ENCODE measurements at places on chromosomes 12 and 14.

GRCh38 chr12:12221560-12221959 lies 45.3 kb downstream of the LRP6 start:
- H3K27me3 ChIP-seq = peaks cover 39% of the 10 kb centered on the region
- no peak for DNase-seq
- H3K27ac ChIP-seq = no peak overlapping the region
- H3K4me3 ChIP-seq = no peak overlapping the region
- H3K4me1 ChIP-seq = peaks cover 4% of the 10 kb centered on the region

GRCh38 chr12:117818400-117818799 lies 150.4 kb downstream of the KSR2 start:
- no peak overlapping the region for H3K4me3 ChIP-seq
- no peak overlapping the region for H3K27ac ChIP-seq
- H3K36me3 ChIP-seq = no peaks in the 10 kb centered on the region
- H3K4me1 ChIP-seq = no peaks in the 10 kb centered on the region
- no peak for DNase-seq

DNA sequence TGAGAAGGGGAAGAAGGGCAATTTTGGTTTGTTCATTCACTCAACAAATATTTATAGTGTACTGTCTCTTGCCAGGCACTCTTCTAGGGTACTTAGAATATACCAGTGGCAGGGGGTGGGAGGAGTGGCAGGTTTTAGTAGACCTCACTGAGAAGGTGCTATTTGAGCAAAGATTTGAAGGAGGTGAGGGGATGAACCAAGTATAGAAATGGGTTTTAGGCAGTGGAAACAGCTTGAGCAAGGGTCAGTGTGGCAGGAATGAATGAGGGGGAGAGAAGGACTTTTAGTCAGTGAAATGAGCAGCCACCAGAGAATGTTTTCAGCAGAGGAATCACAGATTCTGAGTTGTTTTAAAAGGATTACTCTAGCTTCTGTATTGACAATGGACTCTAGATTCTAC lies 2.3 kb downstream of the PRIM1 start:
- H3K27ac ChIP-seq = peak overlapping the region; percentile 84
- H3K27me3 ChIP-seq = no peaks in the 10 kb centered on the region
- H3K4me3 ChIP-seq = peak overlapping the region; percentile 80
- H3K4me1 ChIP-seq = peaks cover 33% of the 10 kb centered on the region
- peaks cover 44% of the 10 kb centered on the region for H3K36me3 ChIP-seq

DNA sequence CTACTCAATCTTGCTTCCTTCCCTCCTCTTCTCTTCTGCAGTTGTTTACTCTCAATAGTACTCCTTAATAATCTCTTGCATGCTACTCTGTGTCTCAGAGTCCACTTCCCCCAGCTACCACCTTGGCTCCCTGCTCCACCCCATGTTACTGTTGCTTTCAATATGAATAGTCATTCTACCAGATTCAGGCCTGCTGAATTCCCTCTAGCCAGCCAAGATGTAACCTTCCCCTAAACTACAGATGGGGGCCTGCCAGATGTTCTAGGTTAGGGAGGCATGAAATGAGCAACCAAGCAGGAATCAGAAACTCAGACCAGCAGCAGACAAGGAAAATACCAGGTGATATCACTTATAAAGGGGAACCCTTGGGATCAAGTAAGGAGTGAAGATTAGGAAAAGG lies 392.1 kb upstream of the DDHD1 start:
- DNase-seq = no peak
- H3K36me3 ChIP-seq = no peaks in the 10 kb centered on the region

DNA sequence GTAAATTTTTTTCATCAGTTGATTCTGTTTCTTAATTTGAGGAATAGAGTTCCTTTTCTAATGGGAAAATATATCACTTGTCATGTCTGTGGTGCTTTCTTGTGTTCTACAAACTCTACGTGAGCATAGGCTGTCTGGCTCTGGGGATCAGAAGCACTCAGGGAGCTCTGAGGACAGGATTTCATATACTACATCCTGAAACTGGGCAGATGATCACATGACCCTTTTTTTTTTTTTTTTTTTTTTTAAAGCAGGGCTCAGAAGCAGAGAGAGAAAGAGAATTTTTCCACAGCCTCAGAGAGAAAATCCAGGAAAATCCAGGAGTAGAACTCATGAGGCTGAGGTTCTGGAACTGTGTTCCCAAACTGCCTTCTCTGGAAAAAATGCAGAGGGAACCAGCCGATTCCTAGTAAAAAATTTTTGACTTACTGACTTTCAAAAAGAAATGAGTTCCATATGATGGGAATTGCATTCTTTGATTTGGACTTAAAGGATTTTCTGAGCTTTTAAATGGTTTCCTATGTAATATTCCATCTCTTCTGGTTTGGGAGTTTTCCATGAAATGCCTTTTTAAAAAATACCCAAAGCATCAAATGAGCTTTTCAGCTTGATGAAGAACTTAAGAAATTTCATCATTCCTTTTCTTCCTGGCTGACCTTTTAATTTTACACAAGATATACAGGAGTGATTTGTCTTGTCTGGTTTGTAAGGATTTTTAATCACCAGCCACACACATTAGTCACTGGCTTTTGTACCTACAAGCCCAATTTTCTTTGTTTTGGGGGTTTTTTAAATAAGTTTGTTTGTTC lies 183.1 kb upstream of the HIF1A start:
- no peak overlapping the region for H3K4me3 ChIP-seq
- DNase-seq = no peak
- H3K36me3 ChIP-seq = peaks cover 72% of the 10 kb centered on the region
- no peaks in the 10 kb centered on the region for H3K27me3 ChIP-seq

DNA sequence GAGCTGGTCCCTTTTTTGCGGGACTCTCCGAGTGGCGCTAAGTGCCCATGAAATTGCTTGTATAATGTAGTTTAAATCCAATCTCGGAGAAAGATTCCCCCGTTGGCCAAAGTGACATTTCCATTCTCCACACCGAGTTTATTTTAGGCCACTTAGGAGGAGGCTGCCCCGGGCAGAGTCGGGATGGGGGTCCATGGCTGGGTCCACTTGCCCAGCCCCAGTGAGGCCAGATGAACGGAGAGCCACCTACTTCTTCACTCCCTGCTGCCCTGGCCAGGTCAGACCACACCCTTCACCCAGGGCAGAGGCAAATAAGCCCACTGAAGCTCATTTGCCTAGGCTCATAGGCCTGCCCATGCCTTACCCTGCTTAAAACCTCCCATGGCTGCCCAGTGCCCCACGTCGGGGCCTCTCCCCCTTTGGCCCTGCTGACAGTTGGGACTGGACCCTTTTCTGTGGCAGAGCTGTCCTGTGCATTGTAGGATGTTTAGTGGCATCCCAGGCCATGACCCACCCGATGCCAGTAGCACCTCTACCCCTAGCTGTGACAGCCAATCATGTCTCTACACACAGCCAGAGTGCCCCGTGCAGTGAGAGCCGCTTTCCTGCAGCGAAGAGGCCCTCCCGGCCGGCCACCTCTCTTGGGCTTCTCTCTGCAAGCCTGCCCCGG lies 51.3 kb downstream of the FAM222A start:
- H3K27me3 ChIP-seq = no peaks in the 10 kb centered on the region
- no peak overlapping the region for H3K4me3 ChIP-seq
- no peak overlapping the region for H3K27ac ChIP-seq
- DNase-seq = no peak
- no peaks in the 10 kb centered on the region for H3K36me3 ChIP-seq
- H3K4me1 ChIP-seq = no peaks in the 10 kb centered on the region

DNA sequence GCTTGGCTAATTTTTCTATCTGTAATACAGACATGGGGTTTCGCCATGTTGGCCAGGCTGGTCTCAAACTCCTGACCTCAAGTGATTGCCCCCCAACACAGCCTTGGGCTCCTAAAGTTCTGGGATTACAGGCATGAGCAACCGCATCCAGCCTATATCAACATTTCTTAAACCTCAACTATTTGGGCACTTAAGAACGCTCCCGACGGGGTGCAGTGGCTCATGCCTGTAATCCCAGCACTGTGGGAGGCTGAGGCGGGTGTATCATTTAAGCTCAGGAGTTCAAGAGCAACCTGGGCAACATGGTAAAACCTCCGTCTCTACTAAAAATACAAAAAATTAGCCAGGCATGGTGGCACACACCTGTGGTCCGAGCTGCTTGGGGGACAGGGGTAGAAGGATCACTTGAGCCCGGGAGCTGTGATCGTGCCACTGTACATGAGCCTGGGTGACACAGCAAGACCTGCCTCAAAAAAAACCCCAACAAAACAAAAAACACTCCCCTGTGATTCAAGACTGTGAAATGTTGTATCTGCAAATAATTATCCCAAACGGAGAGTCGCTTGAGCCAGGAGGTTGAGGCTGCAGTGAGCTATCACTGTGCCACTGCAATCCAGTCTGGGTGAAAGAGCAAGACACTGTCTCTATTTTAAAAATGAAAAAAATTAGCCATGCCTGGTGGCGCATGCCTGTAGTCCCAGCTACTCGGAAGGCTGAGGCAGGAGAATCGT lies 21.5 kb downstream of the PPTC7 start:
- H3K27me3 ChIP-seq = no peaks in the 10 kb centered on the region
- H3K4me3 ChIP-seq = peak overlapping the region; percentile 66
- peaks cover 38% of the 10 kb centered on the region for H3K4me1 ChIP-seq
- H3K27ac ChIP-seq = peak overlapping the region; percentile 81
- H3K36me3 ChIP-seq = peaks cover 38% of the 10 kb centered on the region
- no peak for DNase-seq

GRCh38 chr14:56358275-56358674 lies 221.3 kb upstream of the TMEM260 start:
- H3K36me3 ChIP-seq = peaks cover 3% of the 10 kb centered on the region
- H3K27me3 ChIP-seq = peaks cover 11% of the 10 kb centered on the region
- DNase-seq = no peak
- H3K4me1 ChIP-seq = peaks cover 30% of the 10 kb centered on the region
- peak overlapping the region; percentile 24 for H3K27ac ChIP-seq
- H3K4me3 ChIP-seq = no peak overlapping the region

- no peaks in the 10 kb centered on the region for H3K4me1 ChIP-seq
- peaks cover 9% of the 10 kb centered on the region for H3K36me3 ChIP-seq
- no peak for DNase-seq
- no peak overlapping the region for H3K4me3 ChIP-seq
- no peak overlapping the region for H3K27ac ChIP-seq
These were observed 188.1 kb downstream of the NUBPL start for GRCh38 chr14:31749275-31749674.

Data from T-helper 2 cell treated with Interferon-gamma antibody and Interleukin-4, amounts not matched to agents 5 μg/mL and 100 μg/mL, for 36 hours (primary cell).